ENCODE measurements at places on chromosomes 5 and 9.

GRCh38 chr5:65535529-65535987 is 27.4 kb downstream of the CENPK start:
- DNase-seq: no peak

GRCh38 chr9:126517833-126518356 is 95.8 kb upstream of the LMX1B start:
- DNase-seq: no peak

GRCh38 chr9:38276771-38277439 is 115.6 kb upstream of the ALDH1B1 start:
- DNase-seq: no peak

DNA sequence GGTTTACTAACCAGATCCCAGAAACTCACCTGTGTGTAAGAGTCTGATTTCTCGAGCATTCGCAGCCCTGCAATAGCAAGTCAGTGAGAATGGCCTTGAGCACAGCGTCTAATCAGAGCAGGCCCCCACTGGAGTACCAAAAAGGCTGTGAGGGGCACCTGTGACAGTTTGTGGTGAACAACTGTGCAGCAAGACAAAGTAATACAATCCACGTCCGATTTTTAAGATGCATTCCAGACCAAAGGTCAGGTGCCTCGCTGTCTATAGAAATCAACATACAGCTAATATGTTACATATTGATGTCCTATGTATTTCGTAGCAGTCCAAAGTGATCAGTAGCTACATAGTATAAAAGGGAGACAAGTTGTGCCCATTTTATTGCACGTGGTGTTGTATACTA is 55.7 kb upstream of the BOD1 start:
- no peak for DNase-seq

DNA sequence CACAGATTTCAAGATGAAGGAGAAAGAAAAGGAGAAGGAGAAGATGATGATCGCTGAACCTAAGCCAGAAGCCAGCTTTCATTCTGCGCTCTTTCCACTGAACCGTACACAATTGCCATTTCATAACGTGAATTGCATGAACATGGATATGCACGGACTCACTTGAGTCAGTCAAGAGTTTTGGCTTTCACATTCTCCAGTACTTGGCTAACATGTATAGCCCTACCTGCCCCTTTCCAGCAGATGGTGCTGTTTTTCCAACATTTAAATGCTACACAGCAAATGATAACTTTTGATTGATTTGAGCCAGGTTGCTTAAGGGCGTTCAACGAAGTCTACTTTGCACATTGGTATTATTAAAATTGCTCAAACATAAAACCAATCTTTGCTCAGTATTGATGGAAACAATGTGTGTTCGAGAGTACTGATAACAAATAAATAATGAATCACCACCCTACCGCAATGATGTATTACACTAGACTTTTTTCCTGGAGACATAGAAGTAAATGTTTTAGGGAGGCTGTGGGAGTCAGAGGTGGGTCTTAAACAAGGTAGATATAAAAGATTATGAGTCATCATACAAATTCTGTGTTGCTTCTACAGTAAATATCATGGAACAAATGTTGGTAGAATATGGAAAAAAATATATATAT is 196.4 kb downstream of the TRPM3 start:
- no peak for DNase-seq
